ENCODE measurements at places on chromosomes 2 and 18.

- H3K36me3 ChIP-seq = peaks cover 7% of the 10 kb centered on the region
- H3K27ac ChIP-seq = no peak overlapping the region
- no peaks in the 10 kb centered on the region for H3K27me3 ChIP-seq
- H3K4me1 ChIP-seq = no peaks in the 10 kb centered on the region
Observed at GRCh38 chr2:235789552-235789951, 295.7 kb downstream of the AGAP1 start.

GRCh38 chr2:219916726-219917440 is 289.5 kb downstream of the SLC4A3 start:
- no peak for DNase-seq
- no peak overlapping the region for H3K27ac ChIP-seq
- H3K36me3 ChIP-seq = no peaks in the 10 kb centered on the region

DNA sequence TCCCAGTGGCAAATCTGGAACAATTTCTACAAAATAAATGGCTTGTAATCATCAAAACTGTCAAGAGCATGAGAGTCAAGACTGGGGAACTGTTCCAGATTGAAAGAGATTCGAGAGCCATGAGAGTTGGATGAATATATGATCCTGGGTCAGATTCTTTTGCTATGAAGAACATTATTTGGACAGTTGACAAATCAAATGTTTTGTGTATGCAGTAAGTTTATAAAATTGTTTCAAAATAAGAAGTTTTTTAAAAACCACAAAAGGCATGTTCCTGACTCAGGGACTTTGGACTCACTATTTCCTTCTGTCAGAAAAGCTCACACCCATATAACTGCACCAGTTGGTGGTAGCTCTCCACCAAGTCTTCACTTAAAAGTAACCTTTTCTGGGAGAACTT is 38.5 kb downstream of the ROCK2 start:
- H3K4me1 ChIP-seq = peaks cover 20% of the 10 kb centered on the region
- H3K27ac ChIP-seq = no peak overlapping the region
- H3K27me3 ChIP-seq = no peaks in the 10 kb centered on the region
- no peak overlapping the region for H3K4me3 ChIP-seq
- no peak for DNase-seq

- no peak overlapping the region for H3K27ac ChIP-seq
- DNase-seq = no peak
- H3K36me3 ChIP-seq = no peaks in the 10 kb centered on the region
- H3K4me1 ChIP-seq = peaks cover 6% of the 10 kb centered on the region
- no peak overlapping the region for H3K4me3 ChIP-seq
Observed at GRCh38 chr2:55587-56448, 9.5 kb upstream of the FAM110C start.

- peaks cover 63% of the 10 kb centered on the region for H3K27me3 ChIP-seq
- H3K36me3 ChIP-seq = no peaks in the 10 kb centered on the region
- H3K27ac ChIP-seq = peak overlapping the region; percentile 77
Observed at GRCh38 chr2:120473522-120474271, 127.8 kb downstream of the INHBB start.

GRCh38 chr18:75694292-75694691 is 266.8 kb upstream of the SMIM21 start:
- H3K4me1 ChIP-seq = no peaks in the 10 kb centered on the region
- no peak overlapping the region for H3K27ac ChIP-seq
- no peaks in the 10 kb centered on the region for H3K27me3 ChIP-seq
- DNase-seq = no peak
- no peaks in the 10 kb centered on the region for H3K36me3 ChIP-seq

Data from esophagus squamous epithelium (tissue), 5 donors.